RCC 7860 (cell line): ENCODE measurements at places on chromosomes 4 and X.

GRCh38 chr4:53562409-53562808 lies 28.9 kb downstream of the LNX1 start:
- DNase-seq, result no peak

GRCh38 chr4:98716796-98717195 lies 58.4 kb upstream of the TSPAN5 start:
- DNase-seq, result no peak

DNA sequence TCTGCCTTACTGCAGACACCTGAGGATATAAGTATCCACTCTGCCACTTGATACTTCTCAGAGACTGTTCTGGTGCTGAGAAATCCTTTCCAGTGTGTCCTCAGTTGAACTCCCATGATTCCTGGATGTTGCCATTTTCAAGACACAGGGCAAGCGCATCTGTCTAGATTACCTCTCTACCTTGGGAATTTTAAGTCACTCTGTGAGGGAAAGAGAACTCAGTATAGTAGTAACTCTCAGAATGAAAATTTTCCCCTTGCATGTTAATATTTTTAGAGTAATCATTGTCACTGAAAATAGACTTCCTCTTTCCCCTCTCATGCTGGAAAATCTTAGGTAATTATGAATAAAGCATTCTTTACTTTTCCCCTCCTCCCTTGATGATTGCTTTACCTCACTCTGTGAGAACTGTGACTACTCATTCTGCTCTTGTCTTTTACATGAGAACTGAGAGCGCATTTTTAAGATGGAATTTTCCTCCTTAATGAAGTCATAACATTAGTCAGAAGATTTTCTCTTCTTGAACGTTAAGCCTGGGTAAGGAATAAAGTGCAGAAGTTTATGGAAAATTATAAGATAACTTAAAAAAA lies 45.0 kb downstream of the TET2 start:
- DNase-seq, result peak; percentile 26

DNA sequence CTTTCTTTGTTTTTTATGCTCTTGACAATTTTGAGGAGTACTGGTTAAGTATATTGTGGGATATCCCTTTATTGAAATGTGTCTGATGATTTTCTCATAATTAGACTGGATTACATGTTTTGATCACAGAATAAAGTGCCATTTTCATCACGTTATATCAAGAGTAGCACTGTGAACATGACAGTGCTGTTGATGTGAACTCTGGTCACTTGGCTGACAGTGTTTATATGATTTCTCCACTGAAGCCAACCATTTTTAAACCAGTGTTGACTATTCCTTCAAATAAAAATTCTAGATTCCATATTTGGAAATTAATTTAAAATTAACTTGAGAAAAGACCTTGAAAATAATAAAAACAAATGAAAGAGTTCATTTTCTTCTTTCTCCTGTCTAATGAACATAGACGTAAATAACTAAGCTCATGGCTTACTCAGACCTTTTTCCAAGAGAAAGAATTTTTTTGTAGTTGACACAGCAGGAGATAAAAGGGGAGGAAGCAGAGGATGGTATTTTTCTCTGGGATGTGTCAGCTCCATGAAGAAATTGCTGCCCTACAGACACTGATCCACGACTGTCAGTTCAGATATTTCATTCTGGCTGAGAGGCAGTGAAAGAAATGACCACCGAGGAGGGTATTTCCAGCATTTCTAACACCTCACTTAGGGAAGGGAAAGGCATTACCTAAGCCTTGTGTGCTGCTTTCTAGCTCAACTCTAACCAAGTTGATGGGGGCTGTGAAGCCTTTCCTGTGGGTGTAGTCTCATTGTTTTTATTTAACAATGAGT lies 150.9 kb upstream of the ANK2 start:
- peak; percentile 35 for DNase-seq

DNA sequence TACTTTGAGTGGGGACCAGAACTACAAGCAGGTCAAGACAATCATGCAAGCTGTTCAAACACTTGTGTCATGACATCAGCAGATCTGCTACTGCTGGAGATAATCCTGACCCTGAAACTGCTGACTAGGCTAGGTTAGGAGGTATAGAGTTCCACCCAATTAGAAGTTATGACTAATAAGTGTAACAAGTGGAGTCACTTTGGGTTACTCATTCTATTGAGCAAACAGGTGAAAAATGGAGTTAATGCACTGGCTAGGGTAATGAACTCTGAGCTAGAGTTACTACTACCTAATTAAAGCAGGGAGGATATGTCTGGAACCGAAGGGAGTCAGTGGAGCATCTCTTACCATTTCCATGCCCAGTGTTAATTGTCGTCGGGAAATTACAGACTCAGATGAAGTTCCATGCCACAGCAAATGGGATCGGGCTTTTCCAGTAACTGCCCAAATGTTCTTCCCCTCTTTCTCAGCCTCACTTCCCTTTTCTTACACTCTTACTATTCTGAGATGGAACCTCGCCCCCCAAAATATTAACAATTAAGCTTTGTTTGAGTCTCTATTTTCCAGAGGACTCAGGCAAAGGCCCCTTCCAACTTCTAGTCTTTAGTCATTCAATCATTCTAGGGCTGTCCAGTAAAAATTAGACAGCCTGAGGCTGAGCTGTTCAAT lies 19.8 kb upstream of the MANBA start:
- peak; percentile 55 for DNase-seq

GRCh38 chr4:176270669-176271068 lies 1.6 kb upstream of the ASB5 start:
- peak; percentile 99 for DNase-seq

DNA sequence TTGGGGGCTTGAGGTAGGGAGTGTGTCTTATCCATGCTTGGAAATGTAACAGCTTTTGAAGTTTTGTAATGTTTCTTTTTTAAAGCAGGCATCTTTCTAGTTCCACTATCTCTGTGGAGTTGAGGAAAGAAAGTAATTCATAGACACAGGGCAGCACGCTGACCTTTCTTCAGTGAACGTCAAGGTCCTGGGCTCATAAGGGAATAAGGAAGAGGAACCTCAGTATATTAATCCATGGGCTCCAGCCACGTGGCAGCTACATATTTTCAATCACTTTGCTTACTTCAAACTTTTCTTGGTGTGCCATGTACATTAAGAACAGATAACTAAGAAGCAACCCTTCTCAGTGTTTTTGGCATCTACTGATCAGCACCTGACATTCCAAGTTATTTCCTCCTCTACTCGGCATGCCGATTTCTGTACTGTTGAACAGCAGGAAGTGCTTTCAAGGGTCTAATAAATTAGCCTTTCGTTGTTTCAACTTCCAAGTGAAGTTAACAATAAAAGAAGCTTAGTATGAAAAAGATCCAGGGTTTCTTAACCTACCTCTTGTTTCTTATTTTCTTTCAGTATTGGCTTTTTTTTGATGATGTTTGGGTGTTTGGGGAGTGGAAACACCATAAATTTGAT lies 88.2 kb downstream of the SORBS2 start:
- DNase-seq, result no peak

- no peak for DNase-seq
Measured at GRCh38 chrX:15158736-15159406, 111.0 kb downstream of the ASB9 start.

- no peak for DNase-seq
Measured at GRCh38 chr4:142307857-142308256, 538.2 kb downstream of the INPP4B start.

DNA sequence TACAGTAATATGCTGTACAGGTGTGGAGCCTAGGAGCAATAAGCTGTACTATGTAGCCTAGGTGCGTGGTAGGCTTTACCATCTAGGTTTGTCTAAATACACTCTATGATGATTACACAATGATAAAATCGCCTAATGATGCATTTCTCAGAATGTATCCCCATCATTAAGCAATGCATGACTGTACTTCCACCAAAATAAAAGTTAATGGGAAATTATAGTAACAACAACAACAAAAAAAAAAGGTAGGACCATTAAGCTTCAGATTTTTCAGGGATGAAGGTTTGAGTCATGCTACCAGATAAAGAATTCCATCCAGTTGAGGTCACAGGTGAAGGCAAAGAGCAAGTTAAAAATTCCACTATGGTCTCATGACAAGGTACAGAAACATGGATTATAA lies 68.2 kb downstream of the MAGEA10 start:
- no peak for DNase-seq

- DNase-seq, result no peak
Measured at GRCh38 chr4:176788248-176788647, 4.5 kb downstream of the VEGFC start.

DNA sequence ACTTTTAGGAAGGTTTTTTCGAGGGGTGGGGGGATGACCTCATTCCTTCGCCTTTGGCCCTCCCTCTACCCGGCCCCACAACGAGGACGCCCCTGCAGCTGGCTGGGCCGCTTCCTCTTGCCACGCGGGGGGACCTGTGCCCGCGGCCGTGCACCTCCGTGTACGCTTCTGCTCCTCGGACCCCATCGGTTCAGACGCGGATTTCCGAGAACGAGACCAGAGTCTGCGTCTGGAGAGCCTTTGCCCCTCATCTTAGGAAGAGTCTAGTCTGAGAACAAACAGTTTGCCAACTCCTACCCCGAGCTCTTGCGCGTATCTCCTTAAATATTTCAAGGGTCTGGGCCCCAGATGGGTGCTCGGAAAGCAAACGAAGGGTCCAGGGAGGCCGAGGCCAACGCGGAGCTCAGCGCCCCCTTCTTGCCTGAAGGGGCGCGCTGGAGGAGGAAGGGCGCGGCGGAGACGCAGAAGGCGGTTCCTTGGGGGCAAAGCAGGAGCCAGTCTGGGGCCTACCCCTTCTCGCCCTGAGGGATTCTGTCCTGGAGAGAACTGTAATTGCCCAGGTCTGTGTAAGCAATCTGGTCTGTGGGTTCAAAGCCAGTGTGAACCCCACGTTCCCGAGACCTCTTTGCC lies 3.9 kb upstream of the SFRP2 start:
- DNase-seq, result no peak

- no peak for DNase-seq
Measured at GRCh38 chr4:81625422-81626417, 154.0 kb upstream of the RASGEF1B start.

DNA sequence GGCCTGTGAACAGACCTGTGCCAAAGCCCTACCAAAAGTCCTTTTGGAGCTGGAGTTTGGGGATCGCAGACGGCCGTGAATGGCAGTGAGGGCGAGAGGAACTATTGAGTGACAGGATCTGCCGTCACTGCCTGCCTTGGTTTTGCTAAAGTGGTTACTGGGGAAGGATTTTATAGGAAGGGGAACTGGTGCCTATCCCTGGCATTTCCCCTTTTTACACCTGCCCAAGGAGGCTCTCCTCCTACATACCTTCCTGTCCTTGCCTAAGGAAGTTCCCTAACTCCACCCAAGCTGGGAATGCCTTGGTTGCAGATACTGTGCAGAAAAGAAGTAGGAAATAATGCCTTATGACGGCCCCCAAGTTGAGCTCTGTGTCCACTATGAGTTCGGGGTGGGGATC lies 14.5 kb downstream of the LONRF3 start:
- no peak for DNase-seq

GRCh38 chr4:141565379-141566089 lies 70.8 kb upstream of the IL15 start:
- DNase-seq, result peak; percentile 84

DNA sequence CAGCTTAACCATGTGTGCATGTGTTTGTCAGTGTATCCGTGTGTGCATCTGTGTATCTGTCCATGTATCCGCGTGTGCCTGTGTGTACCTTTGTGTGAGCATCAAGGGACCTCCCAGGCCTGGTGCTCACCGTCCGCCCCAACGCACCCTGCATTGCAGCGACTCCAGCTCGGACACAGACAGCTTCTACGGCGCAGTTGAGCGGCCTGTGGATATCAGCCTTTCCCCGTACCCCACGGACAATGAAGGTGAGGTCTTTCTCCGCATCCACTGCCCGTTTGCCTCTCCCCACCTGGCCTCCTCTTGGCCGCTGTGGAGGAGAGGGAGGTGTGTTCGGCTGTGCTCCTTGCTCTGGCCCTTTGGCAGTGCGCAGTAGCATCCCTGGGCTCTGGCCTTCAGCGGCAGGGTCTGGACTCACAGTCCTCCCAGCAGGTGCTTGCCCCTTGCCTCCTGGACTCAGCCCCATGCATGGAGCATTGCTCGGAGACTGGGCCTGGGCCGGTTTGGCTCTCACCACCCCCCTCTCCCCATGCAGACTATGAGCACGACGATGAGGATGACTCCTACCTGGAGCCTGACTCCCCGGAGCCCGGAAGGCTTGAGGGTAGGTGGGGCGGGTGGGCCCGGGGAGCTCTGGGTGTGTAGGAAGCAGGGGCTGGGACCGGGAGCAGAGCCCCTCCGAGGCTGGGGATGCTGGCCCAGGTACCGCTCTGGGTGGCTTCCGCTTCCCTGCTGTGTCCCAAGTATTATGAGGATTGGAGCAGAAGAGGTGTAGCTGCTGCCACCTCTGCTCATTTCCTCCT lies 16.4 kb upstream of the ADD1 start:
- no peak for DNase-seq

DNA sequence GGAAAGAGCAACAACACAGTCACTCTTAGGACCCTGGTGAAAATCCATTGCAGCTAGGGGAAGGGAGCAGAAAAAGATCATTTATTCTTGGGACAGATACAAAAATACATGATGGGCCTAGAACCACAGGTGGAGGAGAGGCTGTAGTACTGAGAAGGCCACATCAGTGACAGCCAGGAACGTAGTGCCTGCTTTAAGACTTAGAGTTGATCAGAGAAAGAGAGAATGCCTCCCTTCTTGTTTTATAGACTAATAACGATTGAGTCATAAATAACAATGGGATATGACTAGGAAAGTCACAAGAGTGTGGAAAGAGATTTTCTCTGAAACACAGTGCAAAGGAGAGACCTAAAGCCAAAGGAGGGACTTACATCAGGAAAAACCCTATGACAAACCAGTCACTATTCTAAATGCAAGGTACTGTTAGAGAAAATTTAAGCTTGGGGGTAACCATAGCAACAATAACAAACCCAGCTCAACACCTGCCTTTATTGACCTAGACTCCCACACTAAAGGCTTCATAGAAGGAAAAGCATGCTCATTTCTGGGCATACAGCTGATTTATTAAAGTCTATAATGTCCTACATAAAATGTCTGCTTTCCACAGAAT lies 1015.0 kb upstream of the GRID2 start:
- no peak for DNase-seq

GRCh38 chr4:79178760-79179159 lies 147.1 kb downstream of the NAA11 start:
- DNase-seq, result no peak

DNA sequence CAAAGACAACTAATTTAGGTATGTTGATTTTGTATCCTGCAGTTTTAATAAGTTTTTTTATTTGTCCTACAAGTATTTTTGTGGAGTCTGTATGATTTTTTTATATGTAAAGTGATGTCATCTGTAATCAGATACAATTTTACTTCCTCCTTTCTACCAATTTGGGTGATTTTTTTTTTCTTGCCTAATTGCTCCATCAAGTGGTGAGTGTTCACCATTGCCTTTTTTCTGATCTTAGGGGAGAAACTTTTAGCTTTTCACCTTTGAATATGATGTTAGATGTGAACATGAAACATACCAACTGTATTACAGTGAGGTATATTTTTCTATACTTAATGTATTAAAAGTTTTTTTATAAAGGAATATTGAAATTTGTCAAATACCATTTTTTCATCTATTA lies 362.3 kb downstream of the PABPC4L start:
- DNase-seq, result no peak
